Activated T-cell treated with anti-CD3 and anti-CD28 coated beads, Interleukin-2, amount 50 U/mL, for 72 hours (primary cell): ENCODE measurements at places on chromosomes 7 and 10.

DNA sequence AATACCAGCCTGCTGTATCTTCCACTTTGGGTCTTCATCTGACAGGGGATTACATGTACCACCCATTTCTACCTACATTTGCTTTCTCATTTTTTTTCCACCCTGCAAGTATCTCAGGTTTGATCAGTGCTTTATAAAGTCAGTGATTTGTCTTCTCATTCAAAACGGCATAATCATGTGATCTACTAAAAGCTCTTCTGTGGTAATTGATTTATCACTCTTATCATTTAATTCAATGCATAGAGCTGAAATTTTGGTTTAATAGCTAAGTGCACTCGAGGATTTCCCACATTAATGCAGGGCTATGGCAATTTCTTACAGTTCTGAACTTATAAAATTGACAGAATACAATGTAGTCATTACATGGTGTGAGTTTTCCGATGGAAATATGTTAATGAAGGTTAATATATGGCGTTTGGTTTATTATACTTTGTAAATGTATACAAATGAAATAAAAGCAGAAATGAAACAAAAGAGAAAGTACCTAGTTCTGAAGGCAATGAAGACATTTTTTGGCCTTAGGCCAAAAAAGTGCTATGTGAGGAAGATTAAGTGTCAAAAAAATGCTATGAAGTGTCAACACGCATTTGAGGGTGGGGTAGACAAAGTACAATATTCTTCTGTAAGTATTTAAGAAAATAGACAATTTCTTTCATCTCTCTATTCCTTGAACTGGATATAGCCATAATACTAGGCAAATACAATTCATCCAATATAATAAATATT, 457.3 kb downstream of the ETV1 start:
- H3K4me1 ChIP-seq, result no peaks in the 10 kb centered on the region
- no peaks in the 10 kb centered on the region for H3K27me3 ChIP-seq
- DNase-seq, result no peak
- H3K27ac ChIP-seq, result no peak overlapping the region
- no peak overlapping the region for H3K4me3 ChIP-seq
- no peaks in the 10 kb centered on the region for H3K36me3 ChIP-seq

GRCh38 chr7:23396222-23397015, 73.9 kb downstream of the IGF2BP3 start:
- H3K4me1 ChIP-seq, result peaks cover 8% of the 10 kb centered on the region
- peaks cover 3% of the 10 kb centered on the region for H3K36me3 ChIP-seq
- no peak for DNase-seq
- no peak overlapping the region for H3K4me3 ChIP-seq

GRCh38 chr7:112495810-112496462, 15.1 kb downstream of the LSMEM1 start:
- no peaks in the 10 kb centered on the region for H3K36me3 ChIP-seq
- no peak overlapping the region for H3K27ac ChIP-seq
- H3K4me1 ChIP-seq, result no peaks in the 10 kb centered on the region

DNA sequence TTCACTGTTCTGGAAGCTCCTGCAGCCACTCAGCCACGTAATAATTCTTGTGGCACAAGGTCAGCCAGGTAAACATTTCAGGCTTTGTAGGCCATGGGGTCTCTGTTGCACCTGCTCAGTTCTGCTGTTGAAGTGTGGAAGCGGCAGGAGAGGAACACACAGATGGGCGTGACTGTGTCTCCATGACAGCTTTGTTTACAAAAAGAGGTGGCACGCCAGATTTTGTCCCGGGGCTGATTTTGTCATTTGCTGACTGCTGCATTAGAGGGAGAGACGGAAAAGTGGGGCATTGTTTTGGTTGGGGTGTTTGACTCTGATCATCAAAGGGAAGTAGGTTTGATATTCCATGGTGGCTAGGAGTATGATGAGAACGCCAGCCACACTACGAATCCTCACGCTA, 103.1 kb downstream of the PRKAG2 start:
- peaks cover 27% of the 10 kb centered on the region for H3K4me1 ChIP-seq
- DNase-seq, result no peak

DNA sequence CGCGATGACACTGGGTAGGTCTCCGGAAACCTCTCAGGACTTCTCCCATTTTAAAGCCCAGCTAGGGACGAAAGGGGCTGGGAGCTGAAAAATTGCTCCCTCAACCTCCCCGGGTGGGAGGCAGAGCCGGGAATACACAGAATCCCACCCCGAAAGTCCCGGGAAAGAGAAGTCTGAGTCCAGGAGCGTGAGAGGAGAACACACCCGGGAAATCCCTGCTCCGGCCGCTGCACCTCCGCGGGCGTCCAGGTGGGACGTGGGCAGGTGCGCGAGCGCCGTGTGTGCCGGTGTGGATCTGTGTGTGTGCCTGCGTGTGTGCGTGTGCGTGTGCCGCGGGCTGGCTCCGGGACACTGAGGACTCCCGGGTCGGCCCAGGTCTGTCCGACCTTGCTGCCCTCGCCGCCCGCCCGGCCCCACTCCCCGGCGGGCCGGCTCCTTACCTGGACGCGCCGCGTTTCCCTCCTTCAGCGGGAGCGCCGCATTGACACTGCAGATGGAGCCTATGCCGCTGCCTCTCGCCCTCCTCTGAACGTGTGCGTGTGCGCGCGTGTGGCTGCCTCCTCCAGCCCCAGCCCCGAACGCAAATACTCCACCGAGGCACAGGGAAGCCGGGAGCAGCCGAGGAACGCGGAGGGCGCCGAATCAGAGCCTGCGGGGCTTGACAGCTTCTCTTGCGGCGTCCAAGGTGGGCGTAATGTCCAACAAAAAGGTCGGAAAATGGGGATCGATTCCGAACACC, at the start of gene PLXNA4:
Gene PLXNA4 (minus strand): TSS at position 489 of the 739 bp plus-strand sequence. CDS start 67,777 bp downstream, outside the sequence.
- DNase-seq, result peak; percentile 23
- H3K27me3 ChIP-seq, result peaks cover 71% of the 10 kb centered on the region
- peaks cover 2% of the 10 kb centered on the region for H3K36me3 ChIP-seq
- no peak within 1 kb of the TSS for H3K27ac ChIP-seq
- H3K4me1 ChIP-seq, result peaks cover 24% of the 10 kb centered on the region

GRCh38 chr7:84701524-84702306, 485.1 kb downstream of the SEMA3D start:
- H3K27ac ChIP-seq, result no peak overlapping the region
- no peaks in the 10 kb centered on the region for H3K27me3 ChIP-seq
- no peaks in the 10 kb centered on the region for H3K4me1 ChIP-seq

GRCh38 chr7:37385787-37386186, 62.9 kb downstream of the ELMO1 start:
- H3K27me3 ChIP-seq, result no peaks in the 10 kb centered on the region
- no peak overlapping the region for H3K27ac ChIP-seq
- DNase-seq, result no peak

GRCh38 chr7:2956526-2957368, 86.9 kb downstream of the CARD11 start:
- DNase-seq, result peak; percentile 69
- peaks cover 7% of the 10 kb centered on the region for H3K36me3 ChIP-seq
- peak overlapping the region; percentile 97 for H3K27ac ChIP-seq
- peak overlapping the region; percentile 24 for H3K4me3 ChIP-seq
- peaks cover 81% of the 10 kb centered on the region for H3K4me1 ChIP-seq

- H3K4me3 ChIP-seq, result no peak overlapping the region
- no peak for DNase-seq
- H3K27me3 ChIP-seq, result peaks cover 17% of the 10 kb centered on the region
- H3K27ac ChIP-seq, result no peak overlapping the region
These were observed 4.0 kb upstream of the ZCCHC24 start for GRCh38 chr10:79449181-79450146.

DNA sequence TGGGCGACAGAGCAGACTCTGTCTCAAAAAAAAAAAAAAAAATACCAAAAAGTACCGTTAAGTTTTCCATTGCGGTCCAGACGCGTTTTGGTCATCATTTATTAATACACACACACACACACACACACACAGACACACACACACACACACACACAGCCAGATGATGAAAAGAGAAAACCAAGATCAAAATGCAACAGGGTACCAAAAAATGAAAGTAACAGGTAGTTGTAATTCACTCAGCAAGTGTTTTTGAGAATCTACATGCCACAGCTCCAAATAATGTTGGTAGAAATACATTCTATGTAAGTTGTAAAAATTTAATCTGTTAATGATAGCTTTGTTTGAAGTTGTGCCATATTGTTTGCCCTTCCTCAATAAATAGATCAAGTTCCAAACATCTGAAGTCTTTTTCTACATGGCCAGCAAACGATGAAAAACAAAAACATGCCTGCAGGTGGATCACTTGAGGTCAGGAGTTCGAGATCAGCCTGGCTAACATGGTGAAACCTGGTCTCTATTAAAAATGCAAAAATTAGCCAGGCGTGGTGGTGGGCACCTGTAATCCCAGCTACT, 9.4 kb downstream of the YWHAG start:
- DNase-seq, result no peak
- no peaks in the 10 kb centered on the region for H3K27me3 ChIP-seq
- peaks cover 88% of the 10 kb centered on the region for H3K4me1 ChIP-seq
- H3K27ac ChIP-seq, result peak overlapping the region; percentile 84
- H3K4me3 ChIP-seq, result no peak overlapping the region

- H3K4me3 ChIP-seq, result no peak overlapping the region
- no peaks in the 10 kb centered on the region for H3K4me1 ChIP-seq
- no peak for DNase-seq
- peaks cover 9% of the 10 kb centered on the region for H3K27me3 ChIP-seq
- H3K27ac ChIP-seq, result no peak overlapping the region
These were observed 112.4 kb downstream of the KBTBD2 start for GRCh38 chr7:32779167-32779566.

GRCh38 chr10:34681933-34682332, 133.2 kb downstream of the PARD3 start:
- no peaks in the 10 kb centered on the region for H3K36me3 ChIP-seq
- DNase-seq, result no peak
- no peak overlapping the region for H3K27ac ChIP-seq
- no peaks in the 10 kb centered on the region for H3K27me3 ChIP-seq
- H3K4me3 ChIP-seq, result no peak overlapping the region

DNA sequence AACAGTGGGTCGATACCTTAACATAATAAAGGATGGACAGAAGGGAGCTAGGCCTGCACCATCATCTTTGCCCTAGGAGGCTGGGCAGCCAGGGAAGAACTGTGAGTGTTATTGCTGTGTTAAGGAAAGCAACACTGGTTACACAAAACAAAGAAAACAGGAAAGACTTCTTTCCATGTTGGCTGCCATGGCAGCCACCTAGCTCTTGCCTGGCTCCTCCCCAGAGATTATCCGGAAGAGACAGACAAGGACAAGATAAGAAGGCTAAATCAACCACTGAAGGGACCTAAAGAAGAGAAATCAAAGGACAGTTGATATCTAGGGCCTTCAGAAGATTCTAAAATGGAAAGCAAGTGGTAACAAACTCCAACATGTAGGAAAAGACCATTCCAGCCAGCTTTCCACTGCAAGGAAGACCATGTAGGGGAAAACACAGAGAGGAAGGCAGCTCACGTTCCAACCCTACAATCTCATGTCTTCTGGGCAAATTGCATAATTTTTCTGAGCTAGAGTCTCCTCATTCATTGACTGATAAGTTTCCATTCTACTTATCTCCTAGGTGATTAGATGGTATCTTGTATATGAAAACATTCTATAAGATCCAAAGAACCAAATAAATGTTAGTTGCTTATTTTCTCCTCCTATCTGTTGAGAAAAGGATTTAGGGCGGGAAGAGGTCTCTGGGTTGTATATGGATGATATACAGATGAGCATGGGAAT, 51.2 kb downstream of the SP8 start:
- no peak overlapping the region for H3K4me3 ChIP-seq
- H3K27ac ChIP-seq, result no peak overlapping the region
- no peaks in the 10 kb centered on the region for H3K36me3 ChIP-seq
- H3K27me3 ChIP-seq, result no peaks in the 10 kb centered on the region
- DNase-seq, result no peak
- H3K4me1 ChIP-seq, result no peaks in the 10 kb centered on the region

DNA sequence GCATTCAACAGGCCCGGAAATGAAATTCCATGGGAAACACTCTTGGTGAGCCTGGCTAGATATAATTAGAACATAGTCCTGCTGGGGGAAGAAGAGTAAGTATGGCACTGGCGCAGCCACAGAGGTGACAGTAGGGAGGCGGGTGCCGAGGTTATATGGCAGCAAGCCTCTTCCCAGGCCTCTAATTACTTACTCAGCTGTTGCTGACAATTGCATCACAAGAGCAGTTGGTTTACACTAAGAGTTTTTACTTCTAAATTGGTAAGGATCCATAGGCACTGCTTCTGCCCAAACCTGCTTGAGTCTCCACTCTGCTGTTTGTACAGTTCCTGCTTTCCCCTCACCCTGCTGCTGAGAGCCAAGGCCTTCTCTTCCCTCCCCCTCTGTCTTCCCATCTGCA, 93.3 kb upstream of the DUSP5 start:
- peaks cover 19% of the 10 kb centered on the region for H3K4me1 ChIP-seq
- no peak overlapping the region for H3K27ac ChIP-seq
- no peaks in the 10 kb centered on the region for H3K27me3 ChIP-seq
- H3K4me3 ChIP-seq, result no peak overlapping the region
- H3K36me3 ChIP-seq, result no peaks in the 10 kb centered on the region
